ENCODE measurements at places on chromosomes 11 and 22.
A peak's percentile ranks its signal among the peaks of the same experiment; 100 is the strongest.

- no peak for DNase-seq
Observed at GRCh38 chr11:44608991-44609782, 43.7 kb downstream of the CD82 start.

GRCh38 chr11:65321828-65322485 is 7.3 kb downstream of the CDC42EP2 start:
- no peak for DNase-seq

DNA sequence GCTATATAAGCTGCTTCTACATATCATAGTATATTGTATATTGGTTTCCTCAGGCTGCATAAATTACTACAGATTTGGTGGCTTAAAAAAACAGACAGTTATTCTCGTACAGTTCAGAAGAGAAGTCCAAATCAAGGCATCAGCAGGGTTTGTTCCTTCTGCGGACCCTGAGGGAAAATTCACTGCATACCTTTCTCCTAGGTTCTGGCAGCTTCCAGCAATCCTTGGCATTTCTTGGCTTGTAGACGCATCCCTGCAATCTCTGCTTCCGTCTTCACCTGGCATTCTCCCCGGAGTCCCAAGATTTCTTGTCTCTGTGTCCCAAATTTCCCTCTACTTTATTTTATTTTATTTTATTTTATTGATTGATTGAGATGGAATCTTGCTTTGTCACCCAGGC is 142.8 kb downstream of the COMMD9 start:
- DNase-seq = no peak

GRCh38 chr11:130854483-130854882 is 61.8 kb downstream of the SNX19 start:
- no peak for DNase-seq

DNA sequence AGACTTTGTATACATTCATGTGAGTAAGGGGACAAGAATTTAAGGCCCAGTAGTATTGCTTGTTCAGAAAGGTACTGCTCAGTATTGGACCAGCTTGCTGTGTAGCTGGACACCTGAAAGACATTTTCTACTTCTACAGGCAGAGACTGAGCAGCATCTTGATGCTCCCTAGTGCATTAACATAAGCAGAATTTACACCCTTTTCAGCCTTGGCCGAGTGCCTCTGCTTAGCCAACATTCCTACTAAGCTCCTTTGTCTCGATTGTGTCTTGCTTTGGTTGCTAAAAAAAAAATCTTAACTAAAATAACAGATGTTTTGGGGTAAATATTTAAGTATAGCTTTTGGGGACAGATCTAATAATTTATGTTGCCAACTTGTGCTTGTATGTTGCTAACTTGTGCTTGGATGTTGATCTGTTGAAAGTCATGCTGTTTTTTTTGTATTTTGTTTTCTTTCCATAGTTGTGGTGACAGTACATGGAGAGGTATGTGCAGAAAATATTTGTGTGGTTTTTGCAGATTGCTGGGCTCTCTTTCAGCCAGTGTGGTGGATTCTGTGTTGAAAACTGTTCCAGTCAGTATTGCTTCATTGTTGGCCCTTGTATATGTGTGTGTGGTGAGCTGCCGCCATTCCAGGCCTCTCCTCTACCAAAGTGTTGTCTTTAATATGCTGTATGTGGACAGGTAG is 3.7 kb downstream of the PTS start:
- DNase-seq = no peak

DNA sequence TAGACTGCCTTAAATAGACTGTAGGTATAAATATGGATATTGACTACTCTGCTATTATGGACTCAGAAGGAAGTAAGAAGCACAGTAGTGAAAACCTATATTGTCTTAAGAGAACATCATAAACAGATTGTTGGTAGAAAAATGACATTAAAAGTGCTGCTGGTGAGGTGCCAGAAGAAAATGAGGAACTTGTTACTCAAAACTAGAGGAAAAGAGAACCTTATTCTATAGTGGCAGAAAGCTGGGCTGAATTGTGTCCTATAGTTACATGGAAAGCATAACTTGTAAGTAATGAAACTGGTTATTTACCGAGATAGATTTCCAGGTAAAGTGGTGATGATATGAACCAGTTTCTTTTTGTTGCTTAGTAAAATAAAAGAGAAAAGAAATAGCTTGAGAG is 109.7 kb upstream of the CTSC start:
- DNase-seq = no peak

GRCh38 chr11:127564810-127565209 is 564.2 kb upstream of the KIRREL3 start:
- DNase-seq = no peak

DNA sequence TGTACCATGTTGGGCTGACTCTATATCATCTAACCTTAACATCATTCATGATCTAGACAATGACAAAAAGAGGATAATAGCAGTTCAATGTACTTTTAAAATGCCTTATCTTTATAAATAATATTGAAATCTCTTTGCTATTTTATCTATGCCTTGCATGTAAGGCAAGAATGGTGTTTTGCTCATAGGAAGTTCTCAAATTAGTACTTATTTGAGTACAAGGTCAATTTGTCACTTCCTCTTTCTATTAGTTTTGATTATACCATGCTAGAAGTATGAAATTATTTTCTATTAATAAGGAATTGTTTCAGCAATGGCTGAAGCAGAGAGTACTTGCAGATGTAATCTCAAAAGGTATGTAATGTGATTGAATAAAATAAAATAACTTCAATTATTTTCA is 1285.4 kb upstream of the TENM4 start:
- no peak for DNase-seq

- DNase-seq = no peak
Observed at GRCh38 chr22:49324527-49325491, 502.9 kb downstream of the BRD1 start.

DNA sequence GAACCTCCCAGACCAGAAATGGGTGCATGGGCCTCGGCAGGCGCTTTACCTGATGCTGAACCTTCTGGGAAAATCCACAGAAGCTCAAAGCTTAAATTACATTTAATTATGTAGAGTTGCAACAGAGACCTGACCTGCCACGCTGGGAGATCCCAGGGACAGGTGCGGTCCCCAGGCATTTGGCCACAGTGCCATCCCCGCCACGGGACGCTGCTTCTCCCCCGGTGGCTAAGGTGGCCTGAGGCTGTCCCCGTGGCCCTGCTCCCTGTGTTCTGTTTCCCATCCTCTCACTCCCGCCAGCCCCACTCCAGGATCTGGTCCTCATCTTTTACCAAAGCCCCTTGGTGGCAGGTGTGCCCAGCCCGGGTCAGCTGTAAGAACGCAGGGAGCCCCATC is 39.6 kb downstream of the GRAMD4 start:
- DNase-seq = no peak

GRCh38 chr11:113730887-113731726 is 25.0 kb upstream of the TMPRSS5 start:
- peak; percentile 19 for DNase-seq

GRCh38 chr22:28333088-28333487 is 346.6 kb downstream of the TTC28 start:
- no peak for DNase-seq

DNA sequence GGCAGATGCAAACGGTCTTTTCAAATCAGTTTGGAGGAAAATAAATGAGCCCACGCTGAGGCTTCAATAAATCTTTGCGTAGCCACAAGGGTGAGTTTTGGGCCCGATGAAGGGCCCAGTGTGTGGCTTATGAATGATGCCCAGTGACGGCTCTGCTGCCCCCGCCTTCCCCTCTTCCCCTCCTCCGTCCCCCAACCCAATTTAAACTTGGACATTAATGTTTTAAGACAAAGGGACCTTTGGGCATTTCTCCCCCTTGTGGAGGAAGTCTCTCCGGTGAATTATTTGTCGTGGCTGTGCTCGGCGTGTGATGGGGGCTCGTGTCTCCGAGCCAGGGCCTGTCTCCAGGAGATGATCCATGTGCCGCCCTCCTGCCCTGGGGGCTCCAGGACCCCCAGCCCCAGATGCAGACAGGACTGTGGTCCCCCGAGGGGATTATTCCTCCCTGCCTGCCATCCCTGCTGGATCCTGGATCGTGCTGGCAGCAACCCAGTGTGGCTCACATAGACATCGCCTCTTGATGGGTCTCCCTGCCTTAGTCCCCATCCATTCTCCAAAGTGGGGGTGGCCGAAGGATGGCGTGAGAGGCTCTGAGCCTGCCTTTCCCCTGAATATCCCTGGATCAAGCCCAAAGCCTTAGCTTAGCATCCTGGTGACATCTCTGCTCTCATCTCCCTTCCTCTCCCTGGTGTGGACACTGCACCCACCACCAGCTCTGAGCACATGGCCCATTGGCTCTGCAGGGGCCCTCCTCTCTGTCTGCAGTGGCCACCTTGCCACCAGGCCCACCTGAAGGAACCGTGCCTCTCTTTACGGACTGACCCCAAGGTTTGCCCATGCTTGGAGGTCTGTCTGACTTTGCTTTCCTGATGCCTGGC is 56.4 kb downstream of the SMIM38 start:
- no peak for DNase-seq

- peak; percentile 62 for DNase-seq
Observed at GRCh38 chr11:110093407-110094297, 460 bp downstream of the ZC3H12C start.

- DNase-seq = no peak
Observed at GRCh38 chr11:120467627-120468026, 43.9 kb upstream of the GRIK4 start.

GRCh38 chr11:69828971-69829344 is 9.7 kb upstream of the FGF3 start:
- DNase-seq = no peak

DNA sequence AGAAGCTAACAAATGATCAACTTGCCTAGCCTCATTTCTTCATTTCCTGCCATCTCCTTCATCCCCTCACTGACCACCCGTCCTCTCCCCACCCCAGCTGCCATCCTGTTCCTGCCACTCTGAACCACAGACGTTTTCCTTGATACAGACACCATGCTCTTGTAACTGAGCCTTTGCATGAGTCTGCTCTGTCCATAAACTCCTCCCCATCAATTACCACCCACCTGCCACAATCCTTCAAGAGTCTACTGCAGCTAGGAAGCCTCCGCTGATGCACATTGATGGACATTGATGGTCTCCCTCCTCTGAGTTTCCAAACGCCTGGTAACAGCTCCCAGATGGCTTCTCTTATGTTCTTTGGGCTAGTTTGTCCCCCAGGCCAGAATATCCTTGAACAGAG is 193.8 kb downstream of the DBX1 start:
- no peak for DNase-seq

- no peak for DNase-seq
Observed at GRCh38 chr11:11580012-11580411, 41.8 kb downstream of the GALNT18 start.

- DNase-seq = no peak
Observed at GRCh38 chr11:109303342-109303741, 118.6 kb upstream of the C11orf87 start.

DNA sequence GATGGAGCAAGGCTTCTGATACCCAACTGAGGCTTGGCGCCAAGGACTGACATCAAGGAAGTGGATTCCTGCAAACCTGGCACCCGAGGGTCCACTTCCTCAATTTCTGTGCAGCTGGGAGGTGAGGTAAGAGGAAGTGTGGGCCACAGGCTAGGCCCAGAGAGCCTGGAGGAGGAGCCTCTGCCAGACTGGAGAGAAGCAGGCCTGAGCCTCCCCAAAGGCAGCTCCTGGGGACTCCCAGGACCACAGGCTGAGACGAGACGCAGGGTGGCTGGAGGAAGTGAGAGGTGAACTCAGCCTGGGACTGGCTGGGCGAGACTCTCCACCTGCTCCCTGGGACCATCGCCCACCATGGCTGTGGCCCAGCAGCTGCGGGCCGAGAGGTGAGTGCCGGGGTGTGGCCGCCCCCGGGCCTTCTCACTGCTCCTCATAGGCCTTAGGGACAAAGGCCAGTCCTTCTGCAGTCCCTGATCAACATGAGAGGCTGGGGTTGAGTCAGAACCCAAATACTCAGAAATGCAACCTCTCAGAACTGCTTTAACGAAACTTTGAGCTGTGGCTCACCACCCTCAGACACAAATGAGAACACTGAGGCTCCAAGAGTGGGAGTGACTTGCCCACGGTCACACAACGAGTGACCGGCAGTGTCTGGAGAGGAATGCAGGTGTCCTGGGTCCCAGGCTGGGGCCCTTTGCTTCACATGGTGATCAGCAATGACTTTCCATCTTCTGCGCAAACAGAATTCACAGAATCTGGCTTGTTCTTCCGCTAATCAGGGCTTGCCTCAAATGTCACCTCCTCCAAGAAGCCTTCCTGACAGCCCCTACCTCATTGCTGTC is at the start of gene NCF4:
NCF4 (plus strand) TSS at position 186 of the 839 bp plus-strand sequence; CDS start at position 352, 166 bp downstream.
- DNase-seq = peak; percentile 54

DNA sequence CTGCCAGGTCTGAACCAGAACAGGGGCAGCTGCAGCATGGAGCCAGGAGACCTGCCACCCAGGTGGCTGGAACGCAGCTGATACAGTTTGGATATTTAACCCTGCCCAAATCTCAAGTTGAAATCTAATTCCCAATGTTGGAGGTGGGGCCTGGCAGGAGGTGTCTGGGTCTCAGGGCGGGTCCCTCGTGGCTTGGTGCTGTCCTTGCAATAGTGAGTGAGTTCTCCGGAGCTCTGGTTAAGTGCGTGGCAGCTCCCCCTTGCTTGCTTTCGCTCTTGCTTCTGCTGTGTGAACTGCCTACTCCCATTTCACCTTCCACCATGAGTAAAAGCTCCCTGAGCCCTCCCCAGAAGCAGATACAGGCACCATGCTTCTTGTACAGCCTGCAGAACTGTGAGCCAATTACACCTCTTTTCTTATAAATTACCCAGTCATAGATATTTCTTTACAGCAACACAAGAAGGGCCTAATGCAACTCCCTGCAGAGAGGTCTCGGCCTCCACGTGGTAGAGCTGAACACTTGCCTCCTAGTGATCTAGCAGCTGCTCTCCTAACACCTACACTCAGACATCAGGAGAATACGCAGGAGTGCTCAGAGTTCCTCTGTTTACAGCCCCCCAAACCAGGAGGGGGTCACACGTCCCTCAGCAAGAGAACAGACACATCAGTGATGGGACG is 203.7 kb downstream of the CTTN start:
- DNase-seq = no peak

- no peak for DNase-seq
Observed at GRCh38 chr22:29661336-29661735, 57.9 kb downstream of the NF2 start.

- peak; percentile 60 for DNase-seq
Observed at GRCh38 chr11:73335204-73335923, 27.3 kb downstream of the ARHGEF17 start.

GRCh38 chr11:117814204-117814765 is 10.3 kb downstream of the FXYD2 start:
- no peak for DNase-seq

GRCh38 chr22:45756558-45756957 is 84.9 kb downstream of the ATXN10 start:
- DNase-seq = no peak

- DNase-seq = no peak
Observed at GRCh38 chr11:34426766-34427185, 12.0 kb upstream of the CAT start.

GRCh38 chr11:112366777-112367176 is 106.1 kb upstream of the PLET1 start:
- DNase-seq = no peak
